Stimulated activated CD8-positive, alpha-beta memory T cell treated with anti-CD3 and anti-CD28 coated beads, Interleukin-15, amount 100 ng/mL, for 48 hours (primary cell): ENCODE measurements at places on chromosomes 12 and 14.

GRCh38 chr14:97381309-97381708, 584.1 kb downstream of the VRK1 start:
- DNase-seq, result no peak

DNA sequence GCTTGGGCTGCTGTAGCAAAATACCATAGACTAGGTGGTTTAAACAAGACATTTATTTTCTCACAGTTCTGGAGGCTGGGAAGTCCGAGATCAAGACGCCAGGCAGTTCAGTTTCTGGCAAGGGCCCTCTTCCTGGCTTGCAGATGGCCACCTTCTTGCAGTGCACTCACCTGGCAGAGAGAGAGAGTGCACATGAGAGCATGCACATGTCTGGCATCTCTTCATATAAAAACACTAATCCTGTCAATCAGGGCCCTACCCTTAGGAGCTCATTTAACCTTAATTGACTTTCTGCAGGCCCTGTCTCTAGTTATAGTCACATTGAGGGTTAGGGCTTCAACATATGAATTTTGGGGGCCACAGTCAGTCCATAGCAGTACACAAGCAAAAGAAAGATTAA, 12.4 kb upstream of the EVL start:
- DNase-seq, result no peak

DNA sequence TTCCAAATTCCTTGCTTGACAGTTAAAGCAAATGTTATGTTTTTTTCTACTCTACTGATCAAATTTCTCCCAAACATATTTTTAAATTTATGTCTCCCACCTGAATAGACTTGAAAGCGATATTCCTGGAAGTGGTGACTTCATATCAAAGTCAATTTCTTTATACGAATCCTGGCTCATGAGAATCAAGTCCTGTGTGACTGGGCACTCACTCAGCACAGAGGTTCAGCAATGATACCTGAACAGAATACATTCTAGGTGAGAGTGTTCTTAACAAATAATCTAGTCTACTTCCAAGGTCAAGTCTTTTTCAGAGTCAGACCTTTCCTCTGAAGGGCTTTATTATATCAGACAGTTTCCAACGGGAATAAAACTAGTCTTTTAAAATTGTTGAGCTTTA, 1070.6 kb downstream of the TRHDE start:
- DNase-seq, result no peak

- DNase-seq, result no peak
Measured at GRCh38 chr14:63727231-63727735, 582 bp downstream of the SGPP1 start.

GRCh38 chr12:76312315-76312714, 35.9 kb downstream of the BBS10 start:
- no peak for DNase-seq

DNA sequence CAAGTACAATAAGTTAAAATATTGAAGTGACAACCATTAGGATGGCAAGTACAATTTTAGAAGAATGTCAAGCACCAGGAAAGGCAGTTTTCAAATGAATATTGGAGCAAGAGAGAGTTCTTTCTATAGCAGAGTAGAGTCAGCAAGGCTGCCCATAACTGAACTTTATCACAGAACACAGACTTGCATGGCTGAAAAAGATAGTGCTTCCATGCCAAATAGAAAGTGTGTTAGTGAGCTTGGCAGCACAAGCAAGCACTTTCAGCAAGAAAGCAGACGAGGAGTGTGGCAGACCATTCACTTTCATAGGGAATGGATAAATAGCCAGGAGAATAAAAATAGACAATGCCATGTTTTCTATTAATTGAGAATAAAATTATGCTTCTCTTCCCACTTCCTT, 647.0 kb upstream of the MGAT4C start:
- DNase-seq, result no peak

DNA sequence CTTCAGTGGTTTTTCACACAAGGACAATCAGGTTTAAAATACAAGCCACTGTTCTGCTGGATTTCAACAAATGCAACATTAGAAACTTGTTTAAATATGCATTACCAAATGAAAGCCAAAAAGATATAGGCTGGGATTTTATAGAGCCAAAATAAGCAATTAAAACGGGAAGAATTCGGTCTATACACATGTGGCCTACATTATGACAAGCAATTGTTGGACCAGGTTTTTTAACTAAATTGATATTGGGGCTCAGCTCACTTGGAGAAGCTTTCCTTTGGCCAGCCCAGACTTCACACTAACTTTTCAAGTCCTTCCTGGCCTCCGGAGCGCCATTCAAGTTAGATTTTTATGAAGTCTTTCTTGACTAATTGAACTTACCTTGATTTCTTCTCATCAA, 16.9 kb upstream of the PDE3A start:
- no peak for DNase-seq

- DNase-seq, result no peak
Measured at GRCh38 chr12:92010368-92010767, 135.3 kb downstream of the BTG1 start.

DNA sequence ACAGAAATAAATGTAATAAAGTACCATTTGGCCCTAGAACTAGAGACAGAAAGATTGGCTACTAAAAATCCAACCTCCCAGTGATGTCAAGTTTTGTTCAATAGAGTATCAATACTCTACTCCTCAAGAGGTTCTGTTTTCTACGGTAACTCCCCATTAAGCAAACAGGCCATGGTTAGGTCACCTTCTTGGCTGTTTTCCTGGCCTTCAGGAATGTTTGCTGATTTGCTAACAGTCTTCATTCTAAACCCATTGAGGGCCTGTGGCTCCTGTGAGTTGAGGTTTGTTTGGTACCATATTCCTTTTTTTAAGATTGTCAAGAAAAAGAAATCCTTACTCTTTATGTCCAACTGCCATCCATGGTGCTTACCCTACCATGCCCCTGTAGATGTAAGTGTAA, 1022.0 kb upstream of the TMEM132C start:
- DNase-seq, result no peak

- no peak for DNase-seq
Measured at GRCh38 chr14:43803076-43803689, 703.9 kb downstream of the FSCB start.

DNA sequence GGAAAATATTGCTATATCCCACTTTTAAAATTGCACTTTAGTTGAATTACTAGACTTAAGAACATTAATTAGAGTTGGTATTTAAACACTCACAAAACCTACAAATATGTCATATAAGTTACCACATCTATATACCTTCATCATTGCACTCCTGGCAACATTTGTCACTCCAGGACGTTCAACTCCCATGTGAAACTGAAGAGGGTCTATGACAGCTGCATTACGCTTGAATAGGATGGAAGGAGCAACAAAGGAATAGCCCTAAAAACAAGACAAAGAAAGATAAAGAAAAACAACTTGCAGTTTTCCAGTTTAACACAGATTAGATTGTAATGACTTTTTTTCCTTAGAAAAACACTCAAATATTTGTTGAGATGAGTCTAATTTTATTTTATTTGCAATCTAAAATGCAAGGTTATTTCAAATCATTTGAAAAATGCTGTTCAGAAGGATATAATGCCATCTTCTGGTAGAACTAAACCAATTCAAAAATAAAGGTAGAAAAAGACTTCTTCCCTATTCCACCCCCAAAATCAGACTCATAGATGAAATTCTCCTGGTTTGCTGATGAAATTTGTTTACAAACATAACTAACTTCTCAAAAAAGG, 84.3 kb upstream of the TTC7B start:
- no peak for DNase-seq

- DNase-seq, result no peak
Measured at GRCh38 chr14:59116984-59117415, 71.5 kb upstream of the DAAM1 start.

GRCh38 chr12:12010277-12011039, 60.3 kb upstream of the BCL2L14 start:
- DNase-seq, result peak; percentile 65

DNA sequence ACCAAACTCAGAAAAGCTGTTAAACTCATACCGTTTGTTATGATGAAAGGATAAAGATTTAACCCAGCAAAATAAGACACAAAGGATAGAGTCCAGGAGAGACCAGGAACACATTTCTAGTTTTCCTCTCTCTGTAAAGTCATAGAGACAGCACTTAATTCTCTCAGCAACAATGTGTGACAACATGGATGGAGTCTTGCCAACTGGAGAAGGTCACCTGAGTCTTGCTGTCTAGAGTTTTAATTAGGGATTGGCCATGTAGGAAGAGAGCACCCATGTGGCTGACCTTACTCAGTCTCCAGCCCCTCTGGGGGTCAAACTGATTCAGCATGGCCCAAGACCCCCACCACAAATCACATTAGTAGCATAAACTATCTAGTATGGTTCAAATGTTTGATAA, 151.0 kb upstream of the ATF7IP start:
- no peak for DNase-seq

GRCh38 chr12:98060411-98060810, 455.0 kb upstream of the TMPO start:
- DNase-seq, result no peak

DNA sequence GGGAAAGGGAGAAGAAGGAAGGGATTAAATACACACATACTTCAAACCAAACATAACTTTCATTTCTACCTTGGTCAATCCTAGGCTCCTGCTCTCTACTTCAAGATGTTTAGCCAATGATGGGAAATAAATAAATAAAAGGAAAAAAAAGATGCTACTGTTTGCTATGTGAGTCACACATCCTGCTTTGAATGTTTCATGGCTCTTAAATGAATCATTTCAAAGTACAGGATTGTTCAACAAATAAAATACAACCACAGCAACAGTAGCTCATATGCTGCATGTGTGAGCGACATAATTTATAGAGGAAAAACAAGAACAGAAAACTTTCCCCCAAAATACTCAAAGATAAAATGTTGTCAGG, 54.3 kb upstream of the NPFF start:
- no peak for DNase-seq

GRCh38 chr12:108600702-108601007, 2.8 kb upstream of the TMEM119 start:
- no peak for DNase-seq

GRCh38 chr12:121787063-121788025, 6.1 kb downstream of the RHOF start:
- no peak for DNase-seq

- DNase-seq, result no peak
Measured at GRCh38 chr12:89210277-89210676, 142.0 kb downstream of the DUSP6 start.

DNA sequence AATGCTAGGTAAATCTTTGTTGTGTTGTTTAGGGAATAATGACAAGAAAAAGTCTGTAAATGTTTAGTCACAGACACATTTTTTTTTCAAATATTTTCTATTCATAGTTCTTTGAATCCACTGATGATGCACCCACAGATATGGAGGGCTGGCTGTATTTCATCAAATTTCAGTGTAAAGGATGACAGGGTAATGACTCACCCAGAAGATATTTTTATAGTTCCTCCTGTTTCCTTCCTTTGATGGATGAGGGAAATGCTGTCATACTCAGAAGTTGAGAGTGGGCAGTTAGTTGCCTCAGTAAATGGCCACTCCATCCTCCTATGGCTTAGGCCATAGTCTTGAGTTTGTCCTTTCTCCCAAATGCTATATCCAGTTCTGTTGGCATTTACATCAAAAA, 76.9 kb upstream of the REP15 start:
- DNase-seq, result no peak

DNA sequence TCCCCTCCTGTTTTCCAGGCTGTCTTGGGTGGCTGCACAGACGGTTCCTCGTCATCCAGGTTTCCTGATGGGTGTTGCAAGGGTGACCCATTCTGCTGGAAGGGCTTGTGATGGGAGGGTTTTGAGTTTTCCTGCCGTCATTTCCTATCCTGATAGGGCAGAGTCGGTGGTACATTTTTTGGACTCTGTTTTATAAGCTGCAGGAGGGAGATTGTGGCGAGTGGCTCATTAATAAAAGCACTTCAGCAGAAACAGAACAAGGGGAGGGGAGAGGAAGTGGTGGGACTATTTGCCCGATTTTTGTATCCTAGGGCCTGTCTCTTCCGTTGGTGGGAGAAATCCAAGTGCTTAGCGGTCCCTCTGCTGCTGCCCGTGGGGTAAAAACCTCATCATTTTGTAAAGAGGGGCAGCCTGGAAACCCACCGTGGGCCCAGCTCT, 40.0 kb downstream of the TSPAN9 start:
- DNase-seq, result no peak

GRCh38 chr14:91365552-91365951, 52.1 kb downstream of the CCDC88C start:
- DNase-seq, result no peak

GRCh38 chr12:129063600-129063999, 210.3 kb downstream of the GLT1D1 start:
- DNase-seq, result no peak

DNA sequence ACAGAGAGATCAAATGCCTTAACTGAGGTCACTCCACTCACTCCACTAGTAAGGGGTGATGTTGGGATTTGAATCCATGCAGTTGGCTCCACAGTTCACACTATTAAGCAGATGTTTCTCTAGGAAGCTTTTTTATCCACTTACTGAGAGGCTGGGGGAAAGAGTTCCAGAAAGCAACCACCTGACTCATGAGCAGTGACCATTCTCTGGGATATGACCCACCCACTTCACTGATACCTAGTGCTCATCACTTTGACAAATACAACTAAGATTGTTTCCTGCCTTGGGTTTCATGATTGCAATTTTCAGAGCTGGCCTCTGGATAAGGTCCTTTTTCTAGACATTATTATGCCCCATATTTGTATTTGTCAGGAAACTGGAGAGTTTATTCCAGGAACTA, 152.1 kb upstream of the PLEKHG7 start:
- no peak for DNase-seq

DNA sequence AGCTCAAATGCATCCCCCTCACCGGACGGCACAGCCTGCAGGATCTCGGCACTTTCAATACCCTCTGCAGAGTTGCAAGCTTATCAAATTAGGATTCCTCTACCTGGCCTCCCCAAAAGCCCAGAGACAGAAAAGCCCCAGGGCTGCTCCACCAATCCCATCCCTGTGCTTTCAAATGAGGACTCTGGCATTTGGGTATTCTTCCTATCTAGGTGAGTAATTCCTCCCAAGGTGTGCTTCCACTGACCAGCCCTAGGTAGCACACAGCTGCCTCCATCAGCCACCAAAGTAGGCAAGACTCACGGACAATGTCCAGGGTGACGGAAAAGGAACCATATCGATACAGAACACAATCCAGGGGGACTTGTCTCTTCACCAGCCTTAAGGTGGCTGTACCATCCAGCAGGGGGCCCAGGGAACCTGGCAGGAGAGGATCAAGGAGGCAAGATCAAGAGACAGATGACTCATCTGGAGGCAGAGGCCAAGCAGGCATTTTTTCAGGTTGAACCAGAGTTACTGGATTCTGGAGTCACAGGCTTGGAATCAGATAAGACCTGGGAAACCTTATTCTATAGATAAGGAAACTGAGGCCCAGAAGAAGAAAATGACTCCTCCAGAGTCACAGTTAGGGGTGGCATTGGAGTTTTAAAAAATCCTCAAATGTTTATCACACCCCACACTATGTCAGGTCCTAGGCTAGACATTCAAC, 9.9 kb downstream of the PMEL start:
- DNase-seq, result no peak

DNA sequence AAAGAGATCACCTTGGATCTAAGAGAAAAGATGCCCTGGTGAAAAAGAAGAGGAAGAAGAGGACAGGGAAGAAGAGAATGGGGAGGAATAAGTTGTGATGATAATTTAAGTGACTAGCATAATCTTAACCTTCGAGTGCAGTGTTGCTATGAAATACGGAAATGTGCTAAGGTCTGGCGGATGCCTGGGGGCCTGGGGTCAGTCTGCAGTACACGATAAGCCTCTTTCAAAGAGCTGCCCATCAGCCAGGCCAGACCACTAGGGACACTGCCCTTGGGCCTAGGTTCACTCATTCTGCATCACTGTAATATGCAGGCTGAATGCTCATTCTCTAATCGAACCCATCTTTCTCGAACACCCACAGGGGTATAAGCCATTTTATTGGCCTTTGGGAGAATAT, 83.4 kb downstream of the PLEKHG3 start:
- no peak for DNase-seq
